EH (cell line): ENCODE measurements at places on chromosomes 3 and 15.

GRCh38 chr15:49094923-49095322 lies 48.7 kb upstream of the SECISBP2L start:
- no peak for DNase-seq

DNA sequence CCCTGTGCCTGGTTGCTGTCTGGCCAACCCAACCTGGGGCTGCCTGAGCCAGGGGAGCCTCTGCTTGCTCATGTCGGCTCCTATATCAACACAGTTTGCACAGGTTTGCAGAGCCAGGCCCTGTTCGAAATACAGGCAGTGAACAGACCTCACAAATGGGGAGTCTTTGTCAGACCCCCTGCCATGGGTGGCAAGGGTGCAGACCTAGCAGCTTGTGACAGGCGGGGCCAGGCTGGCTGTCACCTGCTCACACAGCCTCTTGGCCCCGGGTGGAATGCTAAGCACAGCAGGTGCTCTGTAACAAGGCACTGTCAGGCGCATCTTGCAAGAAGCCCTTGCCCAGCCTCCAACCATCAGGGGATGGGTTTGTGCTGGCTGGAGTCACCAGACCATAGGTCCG lies 47.3 kb downstream of the BDH1 start:
- no peak for DNase-seq

- DNase-seq: no peak
Measured at GRCh38 chr3:171221104-171221503, 194.6 kb upstream of the SLC2A2 start.

- DNase-seq: no peak
Measured at GRCh38 chr3:128254967-128255366, 101.7 kb downstream of the EEFSEC start.

- DNase-seq: no peak
Measured at GRCh38 chr3:19652336-19652735, 281.7 kb downstream of the EFHB start.

DNA sequence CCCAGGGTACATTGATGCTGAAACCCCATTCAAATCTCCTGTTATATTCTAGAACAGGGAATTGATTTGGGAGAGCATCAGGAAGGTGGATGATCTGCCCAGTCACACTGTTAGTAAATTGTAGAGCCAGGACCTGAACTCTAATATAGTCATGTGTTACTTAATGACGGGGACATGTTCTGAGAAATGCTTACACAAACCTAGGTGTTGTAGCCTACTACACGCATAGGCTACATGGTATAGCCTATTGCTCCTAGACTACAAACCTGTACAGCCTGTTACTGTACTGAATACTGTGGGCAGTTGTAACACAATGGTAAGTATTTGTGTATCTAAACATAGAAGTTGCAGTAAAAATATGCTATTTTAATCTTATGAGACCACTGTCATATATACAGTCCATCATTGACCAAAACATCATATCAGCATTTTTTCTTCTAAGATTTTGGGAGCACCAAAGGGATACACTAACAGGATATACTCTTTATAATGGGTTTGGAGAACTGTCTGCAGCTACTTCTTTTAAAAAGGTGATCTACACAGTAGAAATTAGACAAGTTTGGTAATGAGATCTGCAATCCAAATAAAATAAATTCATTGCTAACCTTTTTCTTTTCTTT lies 5.8 kb downstream of the B2M start:
- DNase-seq: no peak

DNA sequence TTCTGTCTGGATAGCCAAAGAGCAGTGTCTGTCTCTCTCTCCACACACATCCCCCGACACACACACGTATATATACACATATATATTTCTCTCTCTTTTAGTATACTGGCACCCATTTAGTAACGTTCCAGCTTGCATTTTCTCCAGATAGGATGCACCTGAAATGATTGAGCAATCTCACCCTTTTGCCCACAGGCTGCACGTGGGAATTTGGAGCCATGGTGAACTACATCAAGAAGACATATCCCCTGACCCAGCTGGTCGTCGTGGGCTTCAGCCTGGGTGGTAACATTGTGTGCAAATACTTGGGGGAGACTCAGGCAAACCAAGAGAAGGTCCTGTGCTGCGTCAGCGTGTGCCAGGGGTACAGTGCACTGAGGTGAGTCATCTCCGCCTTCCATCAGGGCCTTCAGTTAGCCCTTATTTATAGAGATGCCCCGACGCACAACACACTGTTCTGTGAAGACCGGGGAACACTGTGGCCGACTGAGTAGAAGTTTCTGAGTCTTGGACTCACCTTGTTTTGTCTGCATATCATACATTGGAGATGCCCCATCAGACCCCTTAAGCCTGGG lies 45.7 kb downstream of the RLBP1 start:
- no peak for DNase-seq
